ENCODE measurements at places on chromosomes 3 and 15.

DNA sequence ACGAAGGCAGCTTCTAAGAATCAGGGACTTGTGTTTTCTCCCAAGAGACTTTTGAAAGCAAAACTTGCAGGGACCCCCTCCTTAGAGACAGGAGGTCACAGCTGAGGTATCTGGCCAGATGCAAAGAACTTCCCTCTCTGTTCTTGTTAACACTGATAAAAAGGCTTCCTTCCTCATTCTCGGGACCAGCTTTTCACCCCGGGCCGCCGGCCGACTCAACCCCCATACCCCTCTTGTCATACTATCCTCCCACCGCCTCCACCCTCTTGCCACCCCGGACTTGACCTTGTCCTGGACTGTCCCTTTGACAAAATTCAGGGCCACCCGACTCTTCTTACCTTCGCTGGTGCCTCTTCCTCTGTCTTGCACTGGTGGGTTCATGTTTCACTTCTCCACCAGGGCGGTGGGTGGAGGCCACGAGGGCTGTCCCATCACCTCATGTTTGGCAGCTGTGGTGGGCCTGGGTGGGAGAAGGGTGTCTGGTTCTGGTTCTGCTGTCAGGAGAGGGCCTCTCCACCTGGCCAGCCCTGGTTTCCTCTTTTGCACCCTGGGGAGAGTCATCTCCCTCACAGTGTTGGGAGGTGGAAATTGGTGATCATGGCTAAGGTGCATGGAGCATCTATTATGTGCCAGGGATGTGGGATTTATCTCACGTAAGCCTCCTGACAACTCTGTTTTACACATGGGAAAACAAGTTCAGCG lies 32.5 kb downstream of the BHLHE40 start:
- no peak for DNase-seq

DNA sequence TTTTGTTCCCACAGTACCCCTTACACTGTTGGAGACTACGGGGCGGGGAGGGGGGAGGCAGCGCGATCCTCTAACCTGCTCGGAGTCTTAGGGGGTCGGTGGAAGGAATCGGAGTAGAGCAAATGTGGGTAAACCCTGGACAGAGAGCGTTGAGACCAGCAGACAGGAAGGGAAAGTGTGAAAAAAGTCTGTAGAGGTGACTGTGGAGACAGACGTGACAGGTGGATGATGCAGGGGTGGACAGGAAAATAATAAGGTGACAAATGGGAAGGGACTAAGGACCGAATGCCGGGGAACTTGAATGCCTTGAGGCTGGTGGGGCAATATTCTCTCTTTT lies 424 bp downstream of the EAF2 start:
- no peak for DNase-seq

- peak; percentile 21 for DNase-seq
Observed at GRCh38 chr3:134029734-134030378, at the start of gene SLCO2A1. Gene SLCO2A1 (minus strand): TSS chr3:134029925. CDS start chr3:134029802, 123 bp downstream.

DNA sequence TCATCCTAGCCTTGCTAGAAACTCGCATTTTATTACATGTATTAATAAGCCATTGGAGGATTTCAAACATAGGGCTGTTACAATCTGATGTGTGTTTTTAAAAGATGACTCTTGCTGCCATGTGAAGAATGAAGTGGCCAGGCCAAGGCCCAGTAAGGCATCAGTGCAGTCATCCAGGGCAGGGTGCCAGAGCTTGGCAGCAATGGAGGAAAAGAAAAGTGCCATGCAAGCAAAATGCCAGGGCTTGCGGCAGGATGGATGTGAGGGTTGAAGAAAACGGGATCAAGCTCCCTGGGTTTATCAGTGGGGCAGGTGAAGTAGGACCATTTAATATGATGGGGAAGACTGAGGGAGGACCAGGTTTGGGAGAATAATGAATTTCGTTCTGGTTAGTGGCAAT lies 183.6 kb downstream of the MINAR1 start:
- DNase-seq, result no peak

DNA sequence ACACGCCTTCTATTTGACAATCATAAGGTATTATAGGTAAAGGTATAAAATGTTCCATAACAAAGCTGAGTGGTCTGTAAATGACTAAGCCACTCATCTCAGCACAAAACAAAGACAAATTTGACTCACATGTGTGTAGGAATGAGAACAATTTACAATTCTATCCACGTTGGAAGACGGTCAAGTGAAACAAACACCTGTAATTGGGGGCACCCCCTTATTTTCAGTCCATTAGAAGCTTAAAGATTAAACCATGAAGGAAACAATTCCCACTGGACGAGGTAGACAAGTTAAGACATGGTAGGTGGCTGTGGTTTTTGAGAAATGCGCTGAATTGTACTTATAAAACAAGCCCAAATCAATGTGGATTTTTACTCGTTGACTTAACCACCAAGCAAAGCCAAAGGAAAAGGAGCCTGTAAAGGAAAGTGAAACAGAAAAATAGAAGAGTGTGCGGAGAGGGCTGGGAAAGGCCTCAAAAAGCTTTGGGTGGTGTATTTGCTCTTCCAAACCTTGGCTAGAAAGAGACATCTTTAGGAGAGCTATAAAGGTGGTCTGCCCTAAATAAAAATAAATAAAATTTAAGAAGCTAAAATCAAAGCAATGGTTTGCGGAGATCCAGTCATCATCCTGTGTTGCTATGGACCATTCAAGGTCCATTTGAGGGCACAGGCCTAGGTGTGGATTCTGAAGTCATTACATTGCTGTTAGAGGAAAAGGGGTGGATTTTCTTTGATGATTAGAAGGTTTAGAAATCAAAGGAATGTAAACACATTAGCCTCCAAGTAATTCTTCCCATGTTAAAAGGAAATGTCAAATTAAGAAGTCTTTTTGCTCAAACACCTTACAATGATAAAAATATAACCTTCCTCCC lies 135.0 kb downstream of the TFG start:
- DNase-seq, result no peak

- no peak for DNase-seq
Observed at GRCh38 chr3:37626736-37627565, 234.7 kb upstream of the CTDSPL start.

DNA sequence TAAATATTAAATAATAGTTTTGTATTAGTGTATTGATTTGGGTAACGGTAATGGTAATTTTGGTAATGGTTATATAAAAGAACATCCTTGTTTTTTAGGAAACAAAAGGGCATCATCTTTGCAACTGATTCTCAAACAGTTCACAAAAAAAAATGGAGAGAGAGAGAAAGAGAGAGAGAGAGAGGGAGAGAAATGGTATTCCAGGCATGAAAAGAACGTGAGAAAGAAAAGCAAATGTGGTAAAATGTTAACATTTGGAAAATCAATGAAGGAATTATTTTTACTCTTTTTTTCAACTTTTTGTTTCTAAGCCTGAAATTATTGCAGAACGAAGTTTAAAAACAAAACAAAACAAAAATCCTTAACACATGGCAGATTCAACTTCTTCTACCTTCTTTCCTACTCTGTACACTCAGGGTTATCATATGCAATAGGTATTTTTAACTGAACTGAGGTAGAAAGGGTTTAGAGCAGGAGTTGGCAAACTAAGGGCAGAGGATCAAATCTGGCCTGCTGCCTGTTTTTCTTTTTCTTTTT lies 2.2 kb upstream of the GLB1 start:
- no peak for DNase-seq

DNA sequence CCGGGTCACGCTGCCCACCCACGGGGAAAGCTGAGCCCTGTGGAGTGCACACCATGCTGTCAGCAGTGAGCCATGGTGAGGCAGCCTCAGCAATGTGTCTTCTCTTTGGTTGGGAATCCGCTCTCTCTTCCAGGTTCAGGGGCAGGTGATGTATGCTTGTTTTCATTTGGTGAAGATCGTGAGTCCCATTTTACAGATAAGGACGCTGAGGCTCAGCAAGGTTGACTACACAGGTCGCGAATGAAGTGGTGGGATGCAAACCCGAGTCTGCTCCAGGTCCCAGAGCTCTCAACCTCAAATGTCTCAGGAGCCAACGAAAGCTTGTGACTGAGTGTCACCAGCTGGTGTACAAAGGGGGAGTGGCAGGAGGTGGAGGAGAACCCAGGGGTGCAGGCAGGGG lies 74.3 kb downstream of the RPN1 start:
- DNase-seq, result no peak

GRCh38 chr3:172065967-172066762 lies 26.8 kb downstream of the FNDC3B start:
- DNase-seq, result peak; percentile 87

- peak; percentile 46 for DNase-seq
Observed at GRCh38 chr3:137165117-137165806, 207.5 kb downstream of the IL20RB start.

GRCh38 chr3:80232760-80233159 lies 465.0 kb upstream of the ROBO1 start:
- DNase-seq, result peak; percentile 98

GRCh38 chr3:150129166-150129565 lies 158.5 kb upstream of the PFN2 start:
- DNase-seq, result no peak

GRCh38 chr3:5809586-5810246 lies 622.2 kb downstream of the EDEM1 start:
- no peak for DNase-seq

DNA sequence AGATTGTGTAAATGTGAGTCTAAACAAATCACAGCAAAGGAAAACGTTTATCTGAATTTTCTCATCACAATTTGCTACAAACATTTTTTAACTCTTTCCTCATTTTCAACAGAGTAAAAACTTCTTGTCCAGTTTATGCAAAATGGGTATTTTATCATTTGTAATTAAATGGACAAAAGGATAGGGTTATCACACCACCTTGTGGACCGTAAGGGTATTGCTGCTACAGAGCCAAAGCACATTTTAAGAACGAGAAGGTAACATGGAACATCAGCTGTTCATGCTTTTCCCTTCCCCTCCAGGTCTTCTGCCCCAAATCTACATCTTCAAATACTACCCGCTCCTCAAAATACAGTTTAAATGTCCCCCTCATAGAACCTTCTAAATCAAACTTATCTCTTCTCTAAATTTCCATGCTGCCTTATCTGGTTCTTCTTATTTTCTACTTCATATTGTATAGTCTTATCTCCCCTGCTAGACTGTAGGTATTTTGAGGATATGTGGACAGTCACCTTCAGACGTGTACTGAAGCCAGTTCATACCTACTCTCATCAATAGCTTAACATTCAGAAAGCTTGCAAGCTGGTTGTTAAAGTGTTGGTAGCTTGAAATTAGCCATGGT lies 12.8 kb upstream of the SETMAR start:
- peak; percentile 51 for DNase-seq

- DNase-seq, result no peak
Observed at GRCh38 chr3:115655761-115656282, 32.5 kb downstream of the GAP43 start.

- DNase-seq, result peak; percentile 86
Observed at GRCh38 chr15:74202452-74203401, at the start of gene STRA6. Gene STRA6 (minus strand): TSS chr15:74202787. CDS start chr15:74202267, 520 bp downstream.

DNA sequence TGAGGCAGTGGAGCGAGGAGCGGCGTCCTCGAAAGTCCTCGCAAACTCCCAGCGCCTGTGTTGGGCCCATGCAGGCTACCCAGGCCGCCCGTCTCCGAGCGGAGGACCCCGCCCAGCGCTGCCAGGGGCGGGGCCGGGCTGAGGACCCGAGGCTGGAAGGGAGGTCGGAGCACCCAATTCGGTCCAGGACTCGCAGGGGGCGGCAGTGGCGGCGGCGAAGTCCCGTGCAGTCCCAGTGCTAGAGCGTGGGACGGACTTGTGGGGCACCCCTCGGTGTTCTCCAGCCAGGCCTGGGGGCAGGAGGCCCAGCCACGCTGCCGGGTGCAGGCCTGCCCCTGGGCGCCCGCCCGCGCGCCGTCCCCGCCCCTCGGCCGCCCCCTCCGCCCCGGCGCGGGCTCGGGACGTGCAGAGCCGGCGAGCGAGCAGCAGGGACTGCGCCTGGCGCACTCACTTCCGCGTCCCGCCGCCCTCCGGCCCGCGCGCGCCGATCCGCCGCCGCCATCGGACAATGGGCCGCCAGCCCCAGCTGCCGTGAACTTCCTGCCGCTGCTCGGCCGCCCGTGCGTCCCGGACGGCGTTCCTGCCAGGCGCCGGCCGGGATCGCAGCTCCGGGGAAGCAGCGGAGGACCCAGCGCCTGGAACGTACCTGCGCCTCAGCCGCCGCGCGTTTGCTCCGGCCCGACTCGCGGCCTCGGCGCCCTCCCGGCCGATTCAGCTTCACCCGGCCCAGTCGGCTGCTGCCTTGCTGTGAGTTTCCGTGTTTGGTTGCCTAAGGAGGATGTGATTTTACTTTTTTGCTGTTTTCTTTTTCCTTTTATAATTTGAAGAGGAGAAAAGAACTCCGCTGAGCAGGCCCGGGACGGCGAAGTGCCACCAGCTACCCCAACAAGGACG lies 596 bp upstream of the LIMD1 start:
- peak; percentile 73 for DNase-seq

DNA sequence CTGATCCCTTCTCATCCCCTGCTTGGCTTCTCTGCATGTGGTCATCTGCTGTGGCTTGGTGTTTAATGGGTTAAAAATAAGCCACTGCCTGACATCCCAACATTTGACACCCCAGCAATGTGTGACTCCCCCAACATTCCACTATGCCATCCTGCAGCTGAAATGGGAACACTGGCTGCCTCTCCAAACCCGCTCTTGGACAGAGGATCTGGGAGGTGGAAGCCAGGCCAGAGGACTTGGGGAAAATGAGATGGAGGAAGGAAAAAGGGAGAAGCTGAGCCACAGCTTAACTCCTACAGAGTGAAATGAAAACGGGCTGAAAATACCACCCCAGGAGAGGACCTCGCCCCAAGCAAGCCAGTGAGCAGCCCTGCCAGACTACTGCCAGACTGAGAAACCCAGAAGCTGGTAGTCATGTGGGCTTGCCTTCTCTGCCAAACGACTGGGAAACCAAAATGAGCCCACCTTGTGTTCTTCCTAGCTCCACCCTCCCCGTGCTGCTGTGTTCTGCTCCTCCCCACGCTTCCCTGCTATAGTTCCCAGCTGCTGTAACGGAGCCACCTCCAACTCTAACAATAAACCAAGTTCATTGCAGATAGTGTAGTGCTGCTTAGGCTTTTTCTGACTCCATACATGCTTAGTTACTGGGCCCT lies 13.7 kb downstream of the MAP1A start:
- no peak for DNase-seq

DNA sequence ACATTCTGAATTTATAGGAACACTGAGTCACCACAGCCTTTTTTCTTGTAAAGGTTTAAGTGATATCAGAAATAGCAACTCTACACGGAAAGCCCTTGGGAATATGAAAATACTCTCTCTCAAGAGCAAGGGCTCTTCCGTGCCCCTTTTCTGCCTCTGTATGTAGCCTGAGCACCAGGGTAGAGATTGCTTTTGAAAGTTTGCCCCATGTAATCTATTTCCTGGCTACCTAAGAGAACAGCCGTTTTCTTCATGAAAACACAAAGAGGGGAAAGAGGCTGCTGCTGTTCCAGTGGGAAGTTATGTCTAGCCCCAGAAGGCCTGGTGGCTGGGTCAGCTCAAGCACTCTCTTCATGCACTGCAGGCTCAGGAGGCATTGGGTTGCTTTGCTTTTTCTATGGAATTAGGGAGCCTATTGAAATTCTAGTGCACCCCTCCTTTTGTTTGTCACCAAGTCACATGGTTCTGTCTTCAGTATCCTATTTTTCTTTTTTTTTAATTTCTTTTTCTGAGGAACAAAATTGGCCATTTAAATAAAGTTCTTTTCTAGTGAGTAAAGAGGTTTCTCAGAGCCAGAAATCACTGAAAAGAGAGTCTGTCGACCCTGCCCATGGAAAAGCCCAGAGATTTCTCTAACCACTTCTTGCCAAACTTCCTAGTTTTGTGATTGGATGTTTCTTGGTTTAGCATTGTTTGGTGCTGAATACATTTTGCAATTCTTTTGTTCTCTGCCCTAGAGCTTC lies 39.5 kb downstream of the TIGIT start:
- no peak for DNase-seq

All from iris pigment epithelial cell (primary cell).